ENCODE measurements at places on chromosomes 6 and 20.

DNA sequence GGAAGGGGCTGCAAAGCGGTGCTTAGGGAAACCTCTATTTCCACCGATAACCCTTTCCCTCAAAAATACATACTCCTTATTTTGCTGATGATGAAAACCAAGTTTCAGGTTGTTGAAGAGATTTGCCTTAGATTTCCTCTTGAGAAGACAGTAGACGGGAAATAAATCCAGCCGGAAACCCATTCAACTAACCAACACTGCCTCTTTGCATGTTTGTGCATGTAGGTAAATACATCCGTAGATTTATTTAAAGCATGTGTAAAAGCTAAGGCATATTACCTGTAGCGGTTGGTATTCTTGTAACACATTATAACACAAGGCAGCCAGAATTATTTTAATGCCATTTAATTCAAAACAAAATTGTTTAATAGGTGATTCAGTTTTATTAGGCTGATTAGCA, 136.3 kb upstream of the SLC22A23 start:
- DNase-seq = no peak

DNA sequence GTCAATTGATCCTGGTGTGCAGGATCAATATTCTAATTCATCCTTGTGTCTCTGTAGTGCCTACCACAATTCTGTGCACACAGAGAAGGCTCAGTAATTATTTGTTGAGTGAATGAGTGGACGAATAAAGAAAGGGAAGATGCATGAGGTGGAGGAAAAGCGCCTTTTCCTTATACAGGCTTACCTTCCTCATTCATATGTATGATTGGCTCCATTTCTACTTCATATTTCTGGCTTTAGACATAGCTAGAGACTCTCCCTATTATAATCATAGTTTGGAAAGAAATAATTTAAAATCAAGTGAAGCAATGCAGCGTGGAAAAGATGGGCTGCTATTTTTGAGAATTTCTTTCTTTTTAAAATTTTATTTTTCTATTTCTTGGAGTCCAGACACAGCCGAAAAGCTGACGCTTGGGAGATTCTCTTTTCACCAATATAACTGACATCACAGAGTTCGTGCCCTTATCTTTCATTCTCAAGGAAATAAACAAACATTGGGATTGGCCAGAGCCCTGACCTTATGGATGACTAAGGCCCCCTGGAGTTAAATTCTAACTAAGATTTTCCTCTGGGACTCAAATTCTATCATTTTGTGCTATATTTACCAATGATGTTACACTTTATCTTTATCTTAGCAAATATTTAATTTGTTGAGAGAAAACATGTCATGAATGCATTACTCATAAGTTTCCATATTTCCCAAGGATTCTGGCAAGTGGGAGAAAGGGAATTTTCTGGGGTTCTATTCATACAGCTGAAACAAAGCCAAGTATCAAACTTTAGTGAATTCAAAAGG, 48.1 kb downstream of the PRL start:
- DNase-seq = no peak

GRCh38 chr6:142947714-142948480, 2.9 kb upstream of the HIVEP2 start:
- DNase-seq = no peak

- peak; percentile 64 for DNase-seq
These were observed 8.1 kb upstream of the ATXN1 start for GRCh38 chr6:16769131-16769985.

DNA sequence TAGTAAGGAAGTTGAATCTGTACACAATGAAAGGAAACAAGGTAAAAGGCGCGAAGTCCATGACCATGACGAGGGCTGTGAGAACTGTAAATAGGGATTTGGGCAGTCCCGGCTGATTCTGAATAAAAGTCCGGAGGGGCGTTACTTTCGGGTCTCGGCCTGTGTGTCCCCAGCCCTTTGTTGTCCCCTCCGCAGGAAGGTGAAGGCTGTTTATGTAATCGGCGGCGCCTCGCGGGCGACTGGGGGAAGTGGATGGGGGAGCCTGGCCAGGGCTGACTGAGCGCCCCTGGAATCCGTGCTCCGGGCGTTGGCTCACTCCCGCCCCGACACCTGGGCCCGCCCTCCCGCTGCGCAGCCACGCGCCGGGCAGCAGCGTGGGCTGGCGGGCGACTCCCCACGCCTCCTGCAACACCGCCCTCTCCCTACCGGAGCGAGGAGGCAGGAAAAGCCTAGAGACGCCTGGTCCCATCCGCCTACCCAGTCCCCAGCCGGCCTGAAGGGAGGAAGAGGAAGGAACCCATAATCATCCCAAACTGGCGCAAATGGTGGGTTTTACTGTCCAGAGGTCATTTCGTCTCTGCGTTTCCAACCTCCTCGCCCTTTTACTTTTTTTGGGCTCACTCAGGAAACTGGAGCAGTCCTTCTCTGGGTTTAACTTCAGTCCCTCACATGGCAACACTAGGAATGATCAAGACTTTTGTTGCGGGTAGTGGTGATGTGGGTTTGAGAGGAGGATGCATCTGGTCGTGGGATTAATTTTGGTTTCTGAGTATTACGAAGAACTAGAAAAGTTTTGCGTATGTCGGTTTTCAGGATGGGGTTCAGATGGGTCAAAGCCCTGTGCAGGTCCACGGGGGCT, 12.1 kb downstream of the TRIM31 start:
- no peak for DNase-seq

Measured in stimulated activated naive CD8-positive, alpha-beta T cell treated with anti-CD3 and anti-CD28 coated beads, Interleukin-15, amount 100 ng/mL, for 72 hours (primary cell).